Non-pigmented ciliary epithelial cell (primary cell): ENCODE measurements at places on chromosomes 16 and 17.

DNA sequence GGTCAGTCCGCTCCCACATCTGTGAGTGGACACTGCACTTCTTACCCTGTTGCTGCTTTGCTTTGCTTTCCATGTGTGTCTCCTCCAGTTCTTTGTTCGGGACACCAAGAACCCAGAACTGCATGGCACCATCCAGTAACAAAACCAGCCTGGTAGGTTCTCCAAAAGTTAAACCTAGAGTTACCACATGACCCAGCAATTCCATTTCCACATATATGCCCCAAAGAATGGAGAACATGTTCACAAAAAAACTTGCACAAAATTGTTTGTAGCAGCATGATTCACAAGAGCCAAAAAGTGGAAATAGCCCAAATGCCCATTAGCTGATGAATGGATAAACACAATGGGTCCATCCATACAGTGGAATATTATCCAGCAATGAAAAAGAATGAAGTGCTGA is 10.3 kb upstream of the CCL22 start:
- DNase-seq, result no peak

DNA sequence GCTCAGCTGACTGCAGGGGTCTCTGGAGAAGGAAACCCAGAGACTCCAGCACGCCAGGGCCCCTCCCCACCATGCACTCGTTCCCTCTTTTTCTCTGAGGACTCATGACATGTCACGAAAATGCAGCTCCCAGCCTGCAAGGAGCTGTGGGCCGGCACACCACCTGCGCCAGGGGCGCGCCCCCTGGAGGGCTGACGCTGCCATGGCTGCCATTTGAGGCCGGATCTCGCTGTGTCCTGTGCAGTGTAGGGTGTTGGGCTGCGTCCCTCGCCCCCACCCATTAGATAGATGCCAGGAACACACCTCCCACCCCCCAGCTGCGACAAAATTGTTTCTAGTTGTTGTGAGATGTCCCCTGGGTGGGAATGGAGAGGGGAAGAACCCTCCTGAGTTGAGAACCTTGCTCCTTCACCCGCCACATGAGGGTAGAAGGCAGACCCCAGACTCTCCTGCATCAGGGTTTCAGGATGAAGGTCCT is 8.2 kb downstream of the SYNGR2 start:
- no peak for DNase-seq

GRCh38 chr17:43416998-43417890 is 18.5 kb downstream of the ARL4D start:
- no peak for DNase-seq

GRCh38 chr17:2689411-2690164 is 22.0 kb downstream of the CLUH start:
- no peak for DNase-seq

GRCh38 chr16:85699628-85700027 is 10.9 kb upstream of the GINS2 start:
- DNase-seq, result no peak
